ENCODE measurements at places on chromosomes 1 and 21.

DNA sequence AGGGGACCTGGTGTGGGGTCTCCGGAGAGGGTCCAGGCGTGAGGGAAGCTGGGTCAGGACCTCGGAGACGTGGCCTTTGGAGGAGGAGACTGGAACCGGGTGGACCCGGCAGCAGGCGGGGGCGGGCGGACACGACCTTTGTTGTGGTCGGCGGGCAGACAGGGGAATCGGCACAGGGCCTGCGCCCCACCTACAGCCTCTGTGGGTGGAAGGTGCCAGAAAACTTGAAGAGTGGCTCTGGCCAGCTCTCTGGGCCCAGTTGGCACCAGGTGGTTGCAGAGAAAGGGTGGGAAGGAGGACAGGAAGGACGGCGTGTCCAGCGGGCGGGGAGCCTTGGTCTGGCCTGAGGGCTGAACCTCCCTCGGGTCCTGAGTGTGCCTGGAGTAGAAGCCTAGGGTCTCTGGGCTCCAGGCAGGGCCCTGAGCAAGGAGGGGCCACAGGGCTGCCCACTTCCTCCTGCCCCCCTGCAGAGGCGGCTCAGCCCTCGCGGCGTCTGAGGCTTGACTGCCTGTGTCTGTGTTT lies 7.7 kb upstream of the TTLL10 start:
- no peak for DNase-seq

DNA sequence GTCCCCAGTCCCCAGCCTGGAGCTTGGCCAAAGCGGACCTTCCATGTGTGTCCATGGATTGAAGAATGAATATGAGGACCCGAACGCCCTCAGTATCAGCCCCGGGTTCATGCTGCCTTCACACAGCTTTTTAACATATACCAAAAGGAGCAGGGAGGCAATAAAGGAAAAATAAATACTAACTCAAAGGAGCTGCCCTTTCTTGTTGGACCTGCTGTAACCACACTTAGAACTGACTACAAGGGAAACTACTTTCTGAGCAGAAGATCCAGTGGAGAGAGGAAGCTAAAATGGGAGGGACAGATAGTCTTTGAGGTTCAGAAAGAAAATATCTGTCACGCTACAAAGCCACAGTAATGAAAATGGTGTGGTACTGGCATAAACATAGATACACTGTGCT lies 48.6 kb downstream of the CNN3 start:
- no peak for DNase-seq

DNA sequence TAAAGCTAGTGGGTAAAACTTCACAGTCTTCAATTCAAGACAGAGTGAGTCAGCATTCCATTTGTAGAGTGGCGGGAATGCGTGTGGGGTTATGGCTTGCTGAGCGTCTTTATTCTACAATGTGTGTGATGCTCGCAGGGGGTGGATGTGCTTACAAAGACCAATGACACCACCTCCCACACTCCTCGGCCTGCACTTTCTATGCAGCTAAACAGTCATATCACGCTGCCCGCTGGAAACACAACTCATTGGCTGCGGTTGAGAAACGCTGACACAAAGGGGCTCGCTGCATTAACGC lies 298.5 kb downstream of the PCP4 start:
- DNase-seq: no peak

DNA sequence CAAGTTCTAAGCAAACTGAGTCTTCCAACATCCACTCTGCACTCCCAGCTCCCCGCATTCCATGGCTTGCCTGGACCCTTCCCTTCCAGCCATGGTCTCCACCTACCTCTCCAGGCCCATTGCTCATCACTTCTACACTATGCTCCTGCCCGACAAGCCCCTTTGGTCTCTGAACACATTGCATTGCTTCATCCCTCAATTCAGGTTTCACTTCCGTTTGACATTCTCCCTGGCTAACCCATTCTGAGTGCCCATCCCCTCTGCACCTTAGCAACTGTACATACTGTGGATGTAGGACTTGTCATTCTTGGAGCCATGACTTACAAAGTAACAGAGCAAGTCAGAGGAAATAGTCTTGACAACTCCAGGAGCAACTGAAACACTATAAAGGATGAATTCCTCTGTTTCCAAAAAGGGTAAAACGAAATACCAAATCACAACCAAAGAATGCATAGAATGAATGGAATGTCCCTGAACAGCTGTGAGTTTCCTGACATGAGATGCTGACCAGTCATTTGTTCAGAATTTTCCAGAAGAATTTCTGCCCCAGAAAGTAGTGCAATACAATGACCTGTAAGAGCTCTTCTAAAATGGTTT lies 66.7 kb downstream of the KCNJ6 start:
- DNase-seq: no peak

DNA sequence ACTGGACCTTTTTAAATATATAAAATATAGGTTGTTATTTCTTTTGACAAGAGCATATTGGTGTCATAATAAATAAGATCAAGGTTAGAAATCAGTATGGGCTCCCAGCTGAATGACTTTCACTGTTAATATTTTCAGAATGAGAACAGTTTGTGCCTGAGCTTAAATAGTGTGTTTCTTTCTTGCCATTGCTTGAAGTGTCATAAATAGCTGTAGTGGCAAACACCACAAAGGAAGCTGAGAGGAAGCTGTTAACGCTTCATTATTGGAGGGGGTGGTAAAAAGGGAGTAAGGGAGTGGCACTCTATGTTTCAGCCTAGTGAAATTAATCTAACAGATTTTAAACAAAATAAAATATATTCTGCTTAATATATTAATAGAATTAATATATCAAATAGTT lies 1089.8 kb upstream of the NCAM2 start:
- DNase-seq: no peak

DNA sequence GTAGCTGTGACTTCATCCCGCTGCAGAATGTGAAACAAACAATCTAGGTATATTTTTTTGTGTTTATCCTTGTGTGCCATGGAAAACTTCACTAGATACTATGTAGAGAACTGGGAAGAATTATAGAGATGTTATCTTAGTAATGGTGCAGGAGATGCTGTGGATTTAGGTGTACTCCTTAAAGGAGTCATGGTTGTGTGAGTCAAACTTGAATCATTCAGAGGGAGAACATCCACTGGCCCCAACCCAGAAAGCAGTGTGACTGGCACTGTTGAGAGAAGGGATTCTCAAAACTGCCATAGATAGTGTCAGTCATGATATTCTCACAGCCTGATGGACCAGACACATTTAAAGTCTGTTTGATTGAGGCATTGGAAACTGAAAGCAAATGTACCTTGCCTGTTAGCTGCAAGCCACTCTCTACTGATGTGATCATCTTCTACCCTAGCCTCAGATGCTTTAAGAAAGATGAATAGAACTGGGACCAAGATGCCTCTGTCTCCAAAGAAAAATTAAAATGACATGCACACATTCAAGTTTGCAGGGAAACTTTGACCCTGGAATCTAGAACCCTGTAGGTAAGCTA lies 754.6 kb downstream of the MRPL39 start:
- no peak for DNase-seq

DNA sequence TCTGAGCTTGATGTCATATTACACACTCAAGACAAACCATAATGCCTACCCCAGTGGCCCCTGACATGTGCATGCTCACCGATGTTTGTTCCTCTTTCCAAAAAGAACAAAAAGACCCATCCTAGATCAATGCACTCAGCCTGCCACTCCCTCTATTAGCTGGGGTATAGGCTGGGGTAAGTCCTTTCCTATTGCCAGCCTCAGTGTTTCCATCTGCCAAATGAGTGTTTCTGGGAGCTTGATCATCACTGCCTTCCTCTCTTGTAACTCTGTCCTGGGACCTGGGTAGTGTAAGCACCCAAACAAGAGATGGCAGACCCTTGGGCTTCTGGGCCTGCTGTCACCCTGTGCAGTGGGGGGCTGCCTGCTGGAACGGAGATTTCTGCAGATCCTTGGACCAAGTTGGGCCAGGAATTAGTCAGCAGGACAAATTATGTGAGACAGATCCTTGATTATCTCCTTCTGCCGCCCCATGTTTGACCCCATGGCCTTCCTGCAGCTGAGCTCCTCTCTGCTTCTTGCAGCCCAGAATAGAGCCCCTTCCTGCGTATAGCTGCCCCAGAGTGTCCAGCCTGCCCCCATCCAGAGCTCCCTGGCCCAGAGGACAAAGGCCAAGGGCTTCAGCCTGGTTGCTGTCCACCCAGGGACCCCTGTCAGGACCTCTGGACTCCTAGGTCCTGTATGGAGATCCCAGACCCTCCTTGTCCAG lies 31.5 kb upstream of the LRP8 start:
- no peak for DNase-seq

DNA sequence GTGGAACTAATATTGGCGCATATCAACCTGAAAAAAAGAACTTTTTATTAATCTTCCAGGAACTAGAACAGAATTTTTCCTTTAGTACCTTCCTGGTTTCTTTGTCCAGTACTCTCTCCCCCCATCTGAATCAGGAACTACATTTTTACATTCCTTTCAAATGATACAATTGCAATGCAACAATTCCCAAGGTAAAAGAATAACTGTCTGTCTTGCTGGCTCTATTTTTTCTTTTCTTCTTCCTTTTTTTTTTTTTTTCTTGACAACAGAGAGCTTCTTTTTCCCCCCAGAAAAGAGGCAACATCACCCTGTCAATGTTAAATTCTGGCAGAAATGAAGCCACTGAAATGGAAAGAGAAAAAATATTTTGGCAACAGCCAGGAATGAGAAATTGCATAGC lies 4.5 kb upstream of the CD101 start:
- no peak for DNase-seq

DNA sequence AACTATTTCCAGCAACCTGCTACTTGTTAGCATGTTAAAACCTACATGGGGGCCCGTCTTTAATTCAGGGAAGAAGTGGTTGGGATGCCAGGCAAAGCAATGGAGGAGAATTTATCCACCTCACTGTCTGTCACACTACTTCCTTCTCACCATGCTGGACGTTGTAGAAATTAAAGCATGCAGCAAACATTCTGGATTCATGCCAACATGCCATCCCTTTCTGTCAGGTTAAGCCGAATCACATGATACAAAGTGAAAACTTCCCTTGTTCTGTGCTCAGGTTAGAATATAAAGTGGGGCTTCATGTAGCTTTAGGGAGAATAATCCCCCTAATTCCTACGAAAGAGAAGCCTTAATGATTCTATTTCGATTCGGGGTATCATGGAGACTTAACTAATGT lies 95.5 kb downstream of the ERG start:
- no peak for DNase-seq
